Stimulated activated CD4-positive, alpha-beta T cell treated with anti-CD3 and anti-CD28 coated beads, Interleukin-12 subunit alpha, Interleukin-12 subunit beta, amount 100 ng/mL, for 4 hours (primary cell): ENCODE measurements at places on chromosomes 5 and 9.

DNA sequence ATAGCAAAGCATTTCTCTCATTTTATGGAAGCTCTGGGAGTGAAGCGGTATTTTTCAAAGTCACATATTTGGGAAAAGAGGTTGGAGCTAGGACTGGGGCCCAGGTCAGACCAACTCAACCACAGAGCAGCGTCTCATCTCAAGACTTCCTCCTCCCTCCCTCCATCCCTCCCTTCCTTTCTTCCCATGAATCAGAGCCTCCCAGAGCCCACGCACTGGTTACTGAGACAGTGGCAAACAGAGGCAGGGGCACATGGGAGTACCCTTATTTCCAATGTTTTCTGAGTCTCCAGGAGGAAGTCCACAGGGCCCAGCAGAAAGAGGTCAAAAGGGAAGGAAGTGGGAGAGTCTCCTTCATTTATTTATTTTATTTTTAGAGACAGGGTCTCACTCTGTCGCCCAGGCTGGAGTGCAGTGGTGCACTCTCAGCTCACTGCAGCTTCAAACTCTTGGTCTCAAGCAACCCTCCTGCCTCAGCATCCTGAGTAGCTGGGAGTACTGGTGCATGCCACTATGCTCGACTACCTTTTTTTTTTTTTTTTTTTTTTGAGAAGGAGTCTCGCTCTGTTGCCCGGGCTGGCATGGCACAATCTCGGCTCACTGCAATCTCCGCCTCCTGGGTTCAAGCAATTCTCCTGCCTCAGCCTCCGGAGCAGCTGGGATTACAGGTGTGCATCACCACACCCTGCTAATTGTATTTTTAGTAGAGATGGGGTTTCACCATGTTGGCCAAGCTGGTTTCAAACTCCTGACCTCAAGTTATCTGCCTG lies 52.5 kb upstream of the CDKN2AIPNL start:
- DNase-seq = no peak

DNA sequence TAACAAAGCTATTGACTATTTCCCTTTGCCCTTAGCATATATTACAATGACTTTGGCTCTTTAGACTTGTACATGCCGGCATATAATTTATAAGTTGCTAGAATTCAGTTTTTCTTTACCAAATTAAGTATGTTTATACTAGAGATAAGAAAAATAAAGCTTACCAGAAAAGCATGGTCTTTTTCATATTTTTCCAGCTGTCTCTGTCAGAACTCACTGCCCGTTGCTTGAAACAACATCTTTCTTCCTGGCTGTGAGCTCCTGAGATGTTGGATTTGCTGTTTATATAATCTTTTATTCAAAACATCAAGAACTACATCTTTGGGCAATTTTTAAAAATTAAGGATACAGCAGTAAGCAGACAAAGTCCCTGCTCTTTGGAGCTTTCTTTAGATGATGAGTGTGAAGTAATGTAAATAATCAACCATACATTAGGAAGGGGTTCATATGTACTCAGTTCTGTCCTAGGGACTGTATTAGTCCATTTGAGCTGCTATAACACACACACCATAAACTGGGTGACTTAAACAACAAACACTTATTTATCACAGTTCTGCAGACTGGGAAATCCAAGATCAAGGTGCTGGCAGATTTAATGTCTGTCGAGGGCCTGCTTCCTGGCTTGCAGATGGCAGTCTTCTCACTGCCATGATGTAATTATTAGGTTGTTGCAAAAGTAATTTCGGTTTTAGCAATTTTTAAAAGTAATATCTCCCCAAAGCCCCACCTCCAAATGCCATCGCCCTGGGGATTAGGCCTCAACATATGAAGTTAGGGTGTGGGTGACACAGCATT lies 45.4 kb upstream of the RANBP3L start:
- no peak for DNase-seq

DNA sequence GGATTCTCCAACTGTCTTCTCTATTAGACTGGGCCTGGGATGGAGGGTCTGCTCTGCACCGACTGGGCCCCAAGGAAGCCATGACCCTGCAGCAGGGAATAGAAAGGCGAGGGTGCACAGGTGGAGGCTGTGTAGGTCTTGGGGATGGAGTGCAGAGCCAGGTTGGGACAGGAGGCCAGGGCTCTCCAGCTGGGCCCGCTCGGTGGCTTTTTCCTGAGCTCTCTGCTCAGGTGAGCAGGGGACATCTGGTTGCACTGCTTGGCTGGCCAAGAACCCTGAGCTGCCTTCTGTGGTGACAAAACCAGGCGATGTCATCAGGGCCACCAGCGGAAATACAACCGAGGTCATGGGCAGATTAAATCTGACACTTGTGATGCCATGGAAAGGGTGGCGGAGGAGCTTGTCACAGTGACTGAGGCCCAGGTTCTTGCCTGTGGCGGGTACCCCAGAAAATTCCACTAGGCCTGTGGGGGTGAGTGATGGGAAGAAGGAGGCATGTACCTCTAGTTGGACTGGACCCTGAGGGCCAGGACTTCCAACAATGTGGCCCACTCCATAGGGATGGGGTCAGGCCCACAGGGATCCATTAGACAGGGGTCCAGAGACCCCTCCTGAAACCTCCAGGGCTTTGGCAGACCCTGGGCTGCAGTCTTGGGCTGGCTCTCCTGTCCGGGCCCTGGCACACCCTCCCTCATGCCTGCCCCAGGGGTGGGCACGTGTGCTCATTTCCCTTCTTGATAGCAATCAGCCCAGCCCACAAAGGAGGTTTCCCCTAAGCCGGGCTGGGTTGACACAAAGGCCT lies 4.4 kb upstream of the IL3 start:
- DNase-seq = no peak

GRCh38 chr9:69963803-69964202 lies 79.8 kb upstream of the MAMDC2 start:
- no peak for DNase-seq

DNA sequence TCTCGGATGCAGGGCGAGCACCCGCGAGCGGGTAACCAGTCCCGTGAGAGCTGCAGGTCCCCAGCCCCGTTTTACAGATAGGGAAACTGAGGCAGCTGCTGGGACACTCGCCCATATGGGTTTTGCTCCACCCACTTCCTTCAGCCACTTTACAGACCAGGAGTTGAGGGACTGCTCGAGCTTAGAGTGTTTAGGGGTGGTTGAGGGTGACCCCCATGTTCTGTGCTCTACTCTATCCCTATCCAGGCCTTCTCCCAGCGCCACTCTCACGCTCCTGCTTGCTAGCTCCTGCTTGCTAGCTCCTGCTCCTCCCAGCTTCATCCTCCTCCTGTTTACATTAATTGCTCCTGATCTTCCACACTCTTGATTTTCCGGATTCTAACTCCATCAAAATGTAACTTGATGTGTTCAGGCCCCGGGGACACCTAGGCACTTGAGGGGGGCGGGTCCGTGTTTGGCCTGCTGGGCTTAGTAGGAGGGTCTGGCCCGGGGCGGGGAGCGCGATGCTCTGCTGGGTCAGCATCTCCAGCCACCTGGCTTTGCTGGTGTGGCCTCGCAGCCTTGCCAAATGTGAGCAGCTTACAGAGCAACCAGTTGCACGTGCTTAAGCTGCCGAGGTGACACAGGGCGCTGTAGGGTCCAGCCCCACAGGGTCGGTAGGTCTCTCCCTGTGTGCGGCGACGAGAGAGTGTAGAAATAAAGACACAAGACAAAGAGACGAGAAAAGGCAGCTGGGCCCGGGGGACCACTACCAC lies 1.5 kb upstream of the PTGES2 start:
- no peak for DNase-seq

GRCh38 chr9:36017278-36017677 lies 19.4 kb upstream of the RECK start:
- DNase-seq = no peak

- no peak for DNase-seq
Measured at GRCh38 chr9:127779136-127779981, 893 bp upstream of the SH2D3C start.

DNA sequence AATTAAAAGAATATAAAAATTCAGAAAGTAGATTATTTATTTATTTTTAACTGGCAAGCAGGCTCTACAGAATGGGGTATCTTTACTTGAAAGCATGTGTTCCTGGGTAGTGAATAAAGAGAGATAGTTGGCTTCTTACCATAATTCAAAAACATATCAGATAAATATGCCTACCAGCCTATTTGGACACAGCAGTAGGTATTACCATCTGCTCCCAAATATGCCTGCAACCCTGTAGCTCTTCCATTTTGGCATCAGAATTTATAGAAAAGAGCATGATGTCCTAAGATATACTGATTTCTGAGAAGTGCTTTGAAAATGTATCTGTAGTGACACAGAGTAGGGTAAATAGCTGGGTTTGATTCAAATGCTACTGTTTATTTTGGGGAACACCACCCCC lies 1300.5 kb upstream of the DMAC1 start:
- DNase-seq = no peak

- no peak for DNase-seq
Measured at GRCh38 chr5:140631036-140631417, 1.9 kb downstream of the CD14 start.

- DNase-seq = no peak
Measured at GRCh38 chr5:125786021-125786420, 637.2 kb upstream of the GRAMD2B start.

- no peak for DNase-seq
Measured at GRCh38 chr5:14830210-14831005, 41.2 kb downstream of the ANKH start.

DNA sequence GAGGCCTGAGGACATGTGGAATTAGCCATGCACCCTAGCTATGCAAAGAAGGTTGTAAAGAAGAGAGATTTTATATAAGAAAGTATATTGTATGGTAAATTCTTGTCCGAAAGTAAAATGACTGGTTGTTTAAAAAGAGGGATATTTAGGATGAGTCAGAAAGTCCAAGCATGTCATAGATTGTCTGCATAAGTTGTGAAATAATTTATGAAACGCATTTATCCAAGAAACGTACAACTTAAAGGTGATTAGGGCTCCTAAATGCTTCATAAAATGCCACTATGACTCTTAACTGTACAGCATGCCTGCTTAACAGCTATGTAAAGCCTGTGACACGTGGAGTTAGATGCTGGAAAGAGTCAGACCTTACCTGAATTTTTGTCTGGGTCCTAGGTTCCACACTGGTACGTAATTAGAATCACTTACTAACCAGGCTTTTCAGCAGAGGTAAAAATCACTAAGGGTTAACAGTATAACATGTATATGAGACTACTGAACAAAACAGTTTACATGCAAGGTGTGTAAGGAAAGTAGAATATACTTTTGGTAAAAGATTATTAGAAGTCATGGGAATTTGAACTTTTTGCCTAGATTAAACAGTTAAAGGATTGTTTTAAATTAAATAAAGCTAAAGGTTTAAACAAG lies 37.0 kb upstream of the ARL15 start:
- DNase-seq = no peak

- DNase-seq = peak; percentile 44
Measured at GRCh38 chr9:96219026-96219899, 82.7 kb downstream of the HSD17B3 start.

- no peak for DNase-seq
Measured at GRCh38 chr5:315488-316209, 5.9 kb upstream of the AHRR start.

GRCh38 chr5:89308606-89309040 lies 425.6 kb upstream of the MEF2C start:
- no peak for DNase-seq

DNA sequence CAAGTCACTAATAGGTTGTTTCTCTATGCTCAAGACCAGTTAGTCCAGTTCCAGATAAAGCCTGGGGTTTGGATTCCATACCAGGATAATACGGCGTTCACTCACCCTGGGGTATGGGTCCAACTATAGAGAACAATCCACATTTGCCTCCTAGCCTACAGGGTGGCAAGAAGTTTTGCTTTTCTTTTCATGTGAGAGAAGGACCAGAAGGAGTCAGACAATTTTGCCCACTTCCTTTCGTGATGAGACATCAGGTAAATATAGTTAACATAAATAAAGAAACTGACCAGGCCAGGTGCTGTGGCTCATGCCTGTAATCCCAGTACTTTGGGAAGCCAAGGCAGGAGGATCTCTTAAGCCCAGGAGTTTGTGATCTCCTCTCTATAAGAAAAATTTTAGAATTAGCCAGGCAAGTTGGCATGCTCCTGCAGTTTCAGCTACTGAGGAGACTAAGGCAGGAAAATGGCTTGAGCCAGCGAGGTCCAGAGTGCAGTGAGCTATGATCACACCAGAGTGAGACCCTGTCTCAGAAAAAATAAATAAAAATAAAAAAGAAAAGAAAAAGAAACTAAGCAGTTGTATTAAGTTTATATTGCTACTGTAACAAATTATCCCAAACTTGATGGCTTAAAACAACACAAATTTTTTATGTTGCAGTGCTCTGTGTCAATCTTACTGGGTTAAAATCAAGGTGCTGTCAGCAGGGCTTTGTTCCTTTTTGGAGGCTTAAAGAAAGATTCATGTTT lies 7.5 kb upstream of the REEP5 start:
- DNase-seq = no peak

DNA sequence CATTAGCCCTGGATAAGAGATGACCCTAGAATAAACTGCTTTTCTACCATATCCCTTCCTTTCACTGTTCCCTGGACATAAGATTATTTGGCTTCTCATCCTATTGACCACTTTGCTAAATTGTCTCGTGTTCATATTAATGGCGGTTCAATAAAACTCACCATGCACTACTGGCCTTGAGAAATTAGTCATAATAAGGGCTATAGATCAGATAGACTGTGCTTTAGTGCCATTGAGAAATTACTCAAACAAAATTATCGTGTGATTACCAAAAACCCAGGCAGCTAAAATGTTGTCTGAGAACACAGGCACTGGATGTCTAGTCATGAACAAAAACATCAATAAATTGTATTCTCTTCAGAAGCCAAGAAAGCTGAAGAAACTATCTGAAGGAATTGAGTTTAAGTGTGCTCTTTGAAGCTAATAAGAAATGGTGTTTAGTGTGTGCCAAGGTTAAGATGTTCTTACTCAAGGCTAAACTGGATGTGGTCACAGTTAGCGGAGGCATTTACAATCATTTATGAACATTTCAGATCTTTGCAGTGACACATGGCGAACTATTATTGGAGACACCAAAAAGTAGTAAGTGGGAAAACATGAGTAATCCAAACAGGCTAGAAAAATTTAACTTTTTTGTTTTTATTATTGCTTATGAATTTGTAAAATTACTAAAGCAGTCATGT lies 460.4 kb upstream of the RORB start:
- no peak for DNase-seq

- DNase-seq = no peak
Measured at GRCh38 chr9:133787754-133788025, 49.5 kb upstream of the SARDH start.

DNA sequence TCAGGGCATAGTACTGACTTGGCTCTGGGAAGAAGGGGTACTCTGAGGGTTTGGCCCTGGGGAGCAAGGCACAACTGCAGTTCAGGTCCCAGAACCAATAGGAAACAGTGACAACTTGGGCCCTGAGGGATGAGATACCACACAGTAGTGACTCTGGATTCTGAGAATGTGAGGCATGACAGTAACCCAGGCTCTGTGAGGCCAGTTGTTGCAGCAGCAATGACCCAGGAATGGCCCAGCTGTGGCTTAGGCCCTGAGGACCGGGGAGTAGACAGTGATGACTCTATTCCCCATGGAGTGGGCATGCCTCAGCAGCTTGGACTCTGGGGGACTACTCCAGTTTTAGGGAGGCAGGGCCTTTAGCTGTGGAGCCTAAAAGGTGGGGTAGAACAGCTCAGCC lies 21.5 kb upstream of the NFIL3 start:
- no peak for DNase-seq
